ENCODE measurements at places on chromosomes 5 and 9.

DNA sequence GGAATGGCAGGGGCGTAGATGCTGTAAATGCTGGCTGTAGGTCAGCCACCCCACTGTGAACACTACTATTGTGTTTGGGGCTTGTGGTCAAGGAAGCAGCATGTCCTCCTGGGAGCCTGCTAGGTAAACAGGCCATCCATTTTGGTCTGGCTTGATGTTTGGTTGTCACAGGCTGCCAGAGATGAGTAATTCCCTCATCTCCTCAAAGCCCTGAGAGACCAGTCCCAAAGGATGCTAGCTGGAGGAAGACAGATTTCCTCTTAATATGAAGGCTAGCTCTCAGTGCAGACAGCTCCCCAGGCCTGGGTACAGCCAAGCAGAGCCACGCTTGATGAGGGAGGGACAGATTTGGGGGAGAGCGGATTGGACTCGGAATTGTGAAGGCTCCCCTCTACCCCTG, 72.5 kb upstream of the MAP1B start:
- no peak for DNase-seq

DNA sequence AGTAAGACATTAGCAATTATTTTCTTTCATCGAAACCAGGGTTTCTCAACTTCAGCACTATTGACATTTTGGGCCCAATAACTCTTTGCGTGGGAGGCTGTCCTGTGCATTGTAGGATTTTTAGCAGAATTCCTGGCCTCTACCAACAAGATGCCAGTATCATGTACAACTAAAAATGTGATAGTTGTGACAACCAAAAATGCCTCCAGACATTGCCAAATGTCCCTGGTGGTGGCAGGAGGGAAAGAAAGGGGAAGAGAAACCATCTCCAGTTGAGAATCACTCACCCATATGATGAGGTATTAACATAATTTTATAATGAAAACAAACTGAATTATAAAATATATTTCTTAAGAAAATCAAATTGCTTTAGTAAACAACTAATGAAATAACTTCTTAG, 406.1 kb downstream of the RAB3C start:
- DNase-seq: no peak

DNA sequence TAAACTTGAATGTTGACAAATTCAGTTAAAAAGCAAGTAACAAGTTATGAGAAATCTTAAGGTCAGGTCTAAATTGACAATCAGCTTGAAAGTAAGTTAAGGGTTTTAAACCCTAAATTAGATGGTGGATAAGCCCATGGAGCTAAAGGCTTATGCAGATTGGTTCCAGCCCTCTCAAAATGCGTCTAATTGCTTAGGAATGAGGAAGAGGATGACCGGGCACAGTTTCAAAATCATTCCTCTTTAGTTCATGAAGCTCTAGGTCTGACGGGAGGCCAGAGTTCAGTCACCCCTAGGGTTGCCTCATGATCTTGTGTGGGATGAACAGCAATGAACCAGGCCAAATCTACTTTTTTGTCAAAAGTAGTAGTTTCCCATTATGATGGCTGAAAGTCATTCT, 75.4 kb downstream of the SLC38A9 start:
- DNase-seq: peak; percentile 1

GRCh38 chr5:134549714-134550113, 24.2 kb downstream of the JADE2 start:
- DNase-seq: no peak

DNA sequence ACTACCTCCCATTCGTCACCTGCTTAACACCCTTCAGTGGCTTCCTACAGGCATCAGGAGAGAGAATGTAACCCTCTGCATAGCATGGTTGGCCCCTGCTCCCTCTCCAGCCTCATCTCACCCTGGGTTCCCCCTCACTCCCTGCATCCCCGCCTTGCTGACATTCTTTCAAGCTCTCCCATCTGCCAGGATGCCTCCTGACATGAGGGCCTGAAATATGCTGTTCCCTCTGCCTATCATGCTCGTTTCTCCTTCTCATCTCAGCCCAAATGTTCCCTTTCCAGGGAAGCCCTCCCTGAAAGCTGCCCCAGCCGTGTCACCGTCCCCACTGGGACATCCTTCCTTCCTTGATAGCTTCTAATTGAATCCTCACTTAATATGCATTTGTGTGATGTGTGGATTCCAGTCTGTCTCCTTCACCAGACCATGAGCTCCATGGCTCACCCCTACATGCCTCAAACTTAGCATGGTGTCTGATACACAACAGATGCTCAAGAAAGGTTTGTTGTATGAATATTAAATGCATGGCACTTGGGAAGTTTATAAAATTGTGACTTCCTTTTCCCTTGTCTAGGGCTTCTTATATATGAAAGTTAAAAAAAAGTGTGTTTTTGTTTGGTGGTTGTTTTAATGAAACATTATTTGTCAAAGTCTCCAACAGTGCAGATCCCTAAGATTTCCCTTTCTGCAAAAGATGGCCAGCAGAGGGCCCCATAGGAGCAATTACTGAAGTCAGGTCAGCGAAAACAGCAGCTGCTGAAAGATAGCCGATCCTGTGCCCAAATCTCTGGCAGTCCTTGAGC, 7.3 kb upstream of the C5orf58 start:
- DNase-seq: peak; percentile 67

Data from NCI-H82 (cell line).